ENCODE measurements at places on chromosomes 6 and 20.

- DNase-seq: no peak
Observed at GRCh38 chr6:3211681-3212080, 15.8 kb downstream of the TUBB2B start.

GRCh38 chr6:26223228-26223627 lies 136.0 kb downstream of the HFE start:
- DNase-seq: no peak

DNA sequence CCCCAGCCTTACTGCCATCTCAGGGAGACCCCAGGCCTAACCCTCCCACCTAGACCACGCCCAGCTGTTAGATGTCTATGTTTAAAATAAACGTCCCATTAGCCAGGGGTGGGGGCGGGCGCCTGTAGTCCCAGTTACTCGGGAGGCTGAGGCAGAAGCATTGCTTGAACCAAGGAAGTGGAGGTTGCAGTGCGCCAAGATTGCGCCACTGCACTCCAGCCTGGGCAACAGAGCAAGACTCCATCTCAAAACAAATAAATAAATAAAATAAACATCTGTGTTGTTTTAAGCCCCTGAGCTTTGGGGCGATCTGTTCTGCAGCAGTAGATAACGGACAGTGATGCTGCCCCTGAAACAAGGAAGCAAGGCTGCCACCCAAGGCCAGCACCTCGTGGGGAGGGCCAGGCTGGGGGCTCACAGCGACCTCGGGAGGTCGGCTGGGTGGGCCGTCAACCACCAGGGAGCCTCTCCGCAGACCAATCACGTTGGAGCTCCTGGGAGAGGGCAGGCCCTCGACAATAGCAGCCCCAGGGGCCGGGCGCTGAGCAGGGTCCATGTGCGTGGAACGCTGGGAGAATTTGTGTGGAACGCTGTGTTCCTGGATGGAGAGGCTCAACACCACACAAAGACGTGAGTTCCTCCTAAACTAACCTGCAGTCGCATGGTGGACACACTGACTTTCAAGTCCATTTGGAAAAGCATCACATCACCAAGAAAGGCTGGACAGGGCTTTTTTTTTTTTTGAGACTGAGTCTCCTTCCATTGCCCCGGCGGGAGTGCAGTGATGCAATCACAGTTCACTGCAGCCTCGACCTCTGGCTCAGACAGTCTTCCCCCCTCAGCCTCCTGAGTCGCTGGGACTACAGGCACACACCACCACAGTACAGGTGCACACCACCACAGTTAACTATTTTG lies 1.0 kb upstream of the HELZ2 start:
- no peak for DNase-seq

- DNase-seq: no peak
Observed at GRCh38 chr6:158475344-158476302, 84.3 kb upstream of the TMEM181 start.

DNA sequence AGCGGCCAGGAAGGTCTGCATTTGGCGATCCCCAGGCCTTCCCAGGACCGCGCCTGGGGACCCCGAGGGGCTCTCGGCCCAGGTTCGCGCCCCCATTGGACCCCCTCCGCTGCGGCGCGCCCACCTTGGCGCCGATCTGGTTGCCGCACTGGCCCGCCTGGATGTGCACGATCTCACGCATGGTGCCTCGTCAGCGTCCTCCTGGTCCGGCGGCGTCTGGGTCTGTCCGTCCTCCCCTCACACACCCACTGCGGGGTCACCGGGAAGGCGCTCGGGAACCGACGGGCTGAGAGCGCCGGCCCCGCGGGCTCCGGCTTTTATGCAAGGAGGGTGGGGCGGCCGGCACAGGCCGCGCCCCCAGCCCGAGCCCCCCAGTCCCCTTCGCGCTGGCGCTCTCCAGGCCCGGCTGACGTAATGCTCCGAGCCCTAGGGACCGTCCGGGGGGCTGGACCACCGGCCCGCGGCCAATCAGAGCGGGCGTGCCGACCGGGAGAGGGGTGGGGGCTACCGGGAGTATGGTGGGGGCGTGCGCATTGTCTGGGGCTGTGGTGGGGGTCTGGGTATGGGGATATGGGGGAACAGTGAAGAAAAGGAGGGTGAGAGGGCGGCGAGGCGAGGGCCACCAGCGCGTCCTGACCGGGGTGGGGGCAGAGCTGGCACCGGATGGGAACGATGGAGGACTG lies at the start of gene TUBB2B:
Gene TUBB2B, minus strand, starts transcription at position 291 of the 683 bp plus-strand sequence. Its CDS starts 110 bp downstream, at position 181.
- DNase-seq: no peak

DNA sequence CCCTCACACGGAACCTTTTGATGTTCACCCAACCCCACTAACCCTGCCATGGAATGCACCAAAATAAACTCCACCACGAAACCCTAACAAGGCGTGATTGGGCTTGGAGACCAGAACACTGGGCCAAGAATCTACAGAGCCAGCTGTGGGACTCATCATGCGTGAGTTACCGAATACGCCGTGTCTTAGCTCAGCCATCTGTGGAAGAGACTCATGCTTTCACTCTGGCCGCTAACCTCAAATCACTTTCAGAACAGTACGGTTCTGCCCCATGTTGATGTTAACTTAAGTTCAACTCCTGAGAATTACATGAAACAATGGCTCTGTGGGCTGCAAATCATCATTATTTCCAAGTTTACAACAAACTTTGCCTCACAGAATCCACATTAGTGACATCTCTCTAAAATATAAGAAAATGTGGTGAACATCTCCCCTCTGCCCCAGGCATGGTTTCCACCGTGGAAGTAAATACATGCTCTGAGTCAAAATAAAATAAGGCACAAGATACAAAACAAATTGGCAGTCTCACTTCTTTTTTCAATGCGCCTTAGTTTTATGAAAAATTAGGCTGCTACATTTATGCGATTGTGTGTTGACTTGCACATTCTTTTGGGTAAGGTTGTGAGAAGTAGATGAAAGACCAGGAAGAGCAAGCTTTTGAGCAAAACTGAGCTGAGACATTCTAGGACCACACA lies 308.9 kb upstream of the EXOC2 start:
- no peak for DNase-seq

DNA sequence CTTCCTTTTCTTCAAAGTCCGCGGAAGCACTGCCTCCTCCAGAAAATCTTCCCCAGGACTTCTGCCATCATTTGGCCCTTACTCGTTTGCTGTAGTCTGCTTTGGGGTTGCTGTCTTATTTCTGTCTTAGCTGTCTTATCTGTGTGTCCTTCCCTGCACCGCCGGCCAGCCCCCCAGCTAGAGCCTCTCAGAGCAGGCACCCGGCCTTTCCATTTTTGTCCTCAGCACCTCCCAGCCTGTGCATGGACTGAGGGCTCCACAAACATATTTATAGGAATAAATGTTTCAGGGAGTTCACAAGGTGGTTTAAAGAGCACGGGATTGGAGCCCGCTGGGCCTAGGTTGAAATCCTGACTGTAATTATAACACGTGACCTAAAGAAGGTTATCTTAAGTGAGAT lies 8.1 kb downstream of the GLP1R start:
- no peak for DNase-seq

DNA sequence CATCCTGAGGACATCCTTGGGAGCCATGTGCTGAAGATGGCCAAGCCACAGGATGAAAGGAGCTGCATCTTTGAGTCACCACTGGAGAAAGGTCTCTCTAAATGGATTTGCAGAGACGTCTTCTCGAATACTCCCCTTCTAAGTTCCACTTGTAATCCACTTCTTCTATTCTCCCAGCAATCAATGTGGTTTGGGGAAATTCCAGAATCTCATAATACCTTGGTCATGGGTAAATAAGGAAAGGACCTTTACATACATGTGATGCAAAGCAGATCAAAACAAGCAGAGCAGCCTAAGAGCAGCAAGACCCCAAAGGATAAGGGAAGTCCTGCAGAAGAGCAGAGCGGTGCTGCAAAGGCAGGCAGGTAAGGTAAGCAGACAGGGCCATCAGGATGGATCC lies 35.3 kb downstream of the TRIM38 start:
- no peak for DNase-seq

- DNase-seq: no peak
Observed at GRCh38 chr6:168520233-168520632, 79.2 kb downstream of the SMOC2 start.

GRCh38 chr20:49656304-49656703 lies 57.4 kb downstream of the B4GALT5 start:
- DNase-seq: no peak

- no peak for DNase-seq
Observed at GRCh38 chr20:17887331-17888030, 81.1 kb downstream of the SNX5 start.

GRCh38 chr6:108750801-108751200 lies 97.4 kb upstream of the ARMC2 start:
- DNase-seq: no peak

- DNase-seq: peak; percentile 66
Observed at GRCh38 chr6:129567374-129567773, 142.6 kb downstream of the ARHGAP18 start.

DNA sequence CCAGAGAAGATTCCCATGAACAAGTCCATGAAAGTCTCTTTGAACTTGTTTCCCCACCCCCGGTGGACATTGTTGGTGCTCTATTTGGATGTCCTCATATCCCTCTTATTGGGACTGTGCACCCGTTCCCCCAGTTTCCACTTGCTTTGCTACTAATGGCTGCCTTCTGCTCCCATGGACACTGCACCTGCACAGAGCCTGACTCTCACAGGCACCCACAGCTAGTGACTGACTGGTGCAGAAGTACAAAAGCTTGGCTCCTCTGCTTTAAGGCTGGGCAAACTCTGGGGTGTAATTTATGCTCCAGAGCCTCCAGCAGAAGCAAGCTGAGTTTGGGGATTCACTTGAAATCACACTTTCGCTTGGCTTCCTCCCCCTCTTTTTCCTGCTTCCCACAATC lies 239.9 kb upstream of the BTBD3 start:
- no peak for DNase-seq

DNA sequence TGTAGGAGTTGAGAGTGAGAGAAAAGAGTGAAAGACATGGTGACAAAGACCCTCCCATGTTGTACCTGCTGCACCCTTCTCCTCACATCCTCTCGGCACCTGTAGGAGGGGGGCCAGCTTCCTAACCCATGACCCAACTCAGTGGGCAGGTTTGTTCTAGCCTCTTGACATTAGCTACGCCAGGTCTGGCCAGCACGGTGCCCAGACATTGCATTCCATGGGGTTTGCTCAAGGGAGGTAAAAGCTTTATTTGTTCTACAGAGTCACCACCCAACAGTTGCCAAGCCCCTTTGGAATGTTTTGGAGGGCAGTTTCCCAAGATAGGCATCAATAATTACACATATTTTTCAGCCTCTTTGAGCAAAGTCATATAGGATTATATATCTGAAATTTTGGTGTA lies 22.7 kb upstream of the TGM6 start:
- DNase-seq: no peak

DNA sequence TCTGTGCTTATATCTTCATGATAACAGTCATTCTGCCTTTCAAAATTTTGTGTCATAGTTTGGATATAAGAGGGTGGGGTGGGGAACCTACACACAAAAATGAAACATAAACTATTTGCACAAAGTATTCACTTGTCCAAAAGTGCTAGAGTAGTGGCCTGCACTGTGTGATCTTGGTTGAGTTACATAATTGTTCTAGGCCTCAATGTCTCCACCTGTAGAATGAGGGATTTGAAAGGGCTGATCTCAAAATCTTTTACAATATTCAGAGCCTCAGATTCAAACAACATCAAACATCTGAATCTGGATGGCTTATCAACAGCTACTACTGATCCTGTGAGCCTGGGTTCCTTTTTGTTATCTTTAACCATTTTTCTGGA lies 64.3 kb upstream of the TMEM30A start:
- no peak for DNase-seq

GRCh38 chr6:29705389-29706231 lies 17.6 kb upstream of the HLA-F start:
- DNase-seq: peak; percentile 17

- DNase-seq: no peak
Observed at GRCh38 chr20:17646209-17646960, 35.7 kb downstream of the RRBP1 start.

DNA sequence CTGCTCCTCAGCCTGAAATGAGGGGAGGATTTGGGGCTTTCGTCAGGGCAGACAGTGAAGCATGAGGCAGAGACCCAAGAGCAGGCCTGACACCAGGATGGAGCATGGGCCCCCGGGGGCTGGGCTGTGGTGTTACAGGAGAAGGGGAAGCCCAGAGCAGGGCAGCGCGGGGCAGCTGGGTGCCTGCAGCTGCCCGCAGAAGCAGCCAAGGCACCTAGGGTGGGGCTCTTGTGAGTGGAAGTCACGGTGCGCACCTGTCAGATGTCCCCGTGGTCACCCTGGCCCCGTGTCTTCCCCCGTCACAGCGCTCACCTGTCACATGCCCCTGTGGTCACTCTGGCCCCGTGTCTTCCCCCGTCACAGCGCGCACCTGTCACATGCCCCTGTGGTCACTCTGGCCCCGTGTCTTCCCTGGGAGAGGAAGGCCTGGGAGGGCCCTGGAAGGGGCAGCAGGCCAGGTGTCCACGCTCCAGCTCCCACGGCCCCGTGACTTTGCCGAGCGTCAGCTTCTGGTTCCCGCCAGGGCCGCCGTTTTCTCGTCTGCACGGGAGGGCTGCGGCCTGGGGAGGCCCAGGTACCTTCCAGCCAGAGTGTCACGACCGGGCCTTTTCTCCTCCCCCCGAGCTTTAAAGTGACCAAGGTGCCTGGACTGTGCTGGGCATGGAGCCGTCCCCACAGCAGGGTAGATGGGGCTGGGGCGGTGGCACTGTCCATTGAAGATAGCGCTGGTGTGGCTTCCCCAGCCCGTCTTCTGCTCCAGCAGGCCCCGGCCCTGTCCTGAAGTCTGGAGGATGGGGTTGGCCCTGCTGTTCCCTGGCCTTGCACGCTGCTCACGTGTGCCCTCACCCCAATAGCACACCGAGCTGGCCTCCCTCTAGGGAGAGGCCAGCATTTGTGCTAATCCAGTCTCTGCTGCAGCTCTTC lies 9.4 kb downstream of the ARFGAP1 start:
- DNase-seq: no peak

GRCh38 chr6:11410539-11411307 lies 126.8 kb upstream of the TMEM170B start:
- no peak for DNase-seq

GRCh38 chr6:130018744-130019325 lies 454 bp downstream of the L3MBTL3 start:
- DNase-seq: no peak

DNA sequence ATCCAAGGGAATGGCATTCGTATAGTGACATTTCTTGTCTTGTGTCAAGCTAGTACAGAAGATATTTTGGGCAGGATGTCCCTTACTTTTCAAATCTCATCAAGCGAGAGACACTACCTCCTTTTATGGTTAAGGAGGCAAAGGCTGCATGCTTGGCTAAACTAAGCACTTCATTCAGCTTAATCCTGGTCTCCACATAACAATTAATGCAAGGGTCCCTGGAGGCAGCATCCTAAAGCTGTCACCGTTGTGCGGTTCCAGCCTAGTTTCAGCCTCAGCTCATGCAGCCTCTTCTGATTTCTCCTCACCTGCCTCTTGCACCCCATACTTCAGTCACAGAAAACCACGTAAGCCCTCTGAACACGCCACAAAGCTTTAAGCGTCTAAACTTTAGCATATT lies 67.1 kb upstream of the SLC22A23 start:
- no peak for DNase-seq

- no peak for DNase-seq
Observed at GRCh38 chr20:56581701-56582100, 47.4 kb upstream of the TFAP2C start.
